ENCODE measurements at places on chromosomes 7 and 10. TPM values are rescaled to one million over a fixed set of nuclear protein-coding genes. Genes with fewer than 3 reads are reported as not detected.

GPR158 gene
- 0.06 TPM for total RNA-seq

MYO3A gene
- not detected for total RNA-seq

SLC4A2 gene
- total RNA-seq, result 259 TPM

HPS6 gene
- total RNA-seq, result 35.3 TPM

ELFN1 gene
- total RNA-seq, result 0.23 TPM

SPDYE11 gene
- not detected for total RNA-seq

ZC3HAV1 gene
- 32.7 TPM for total RNA-seq

ATP6V0A4 gene
- 0.24 TPM for total RNA-seq

VSIR gene
- 26.3 TPM for total RNA-seq

ASZ1 gene
- total RNA-seq, result not detected

ZNF239 gene
- total RNA-seq, result 2.4 TPM

SFRP4 gene
- 5.0 TPM for total RNA-seq

PILRB gene
- total RNA-seq, result 26.3 TPM

SMARCD3 gene
- 11.6 TPM for total RNA-seq

TUBAL3 gene
- 0.34 TPM for total RNA-seq

NRAP gene
- not detected for total RNA-seq

PILRA gene
- 6.3 TPM for total RNA-seq

HOXA9 gene
- total RNA-seq, result 0.41 TPM

NXPH1 gene
- not detected for total RNA-seq

Measured in A549 treated with Mapracorat at 1 μM for 4 hours (cell line).